Activated CD4-positive, alpha-beta memory T cell treated with anti-CD3 and anti-CD28 coated beads, Interleukin-2, amount 10 ng/mL, durations not matched to agents 7 days and 5 days (primary cell): ENCODE measurements at places on chromosomes 2 and 18.

GRCh38 chr2:74457129-74457548, 1.1 kb upstream of the WBP1 start:
- DNase-seq = no peak

- DNase-seq = no peak
Measured at GRCh38 chr2:46392561-46393346, 86.6 kb upstream of the TMEM247 start.

DNA sequence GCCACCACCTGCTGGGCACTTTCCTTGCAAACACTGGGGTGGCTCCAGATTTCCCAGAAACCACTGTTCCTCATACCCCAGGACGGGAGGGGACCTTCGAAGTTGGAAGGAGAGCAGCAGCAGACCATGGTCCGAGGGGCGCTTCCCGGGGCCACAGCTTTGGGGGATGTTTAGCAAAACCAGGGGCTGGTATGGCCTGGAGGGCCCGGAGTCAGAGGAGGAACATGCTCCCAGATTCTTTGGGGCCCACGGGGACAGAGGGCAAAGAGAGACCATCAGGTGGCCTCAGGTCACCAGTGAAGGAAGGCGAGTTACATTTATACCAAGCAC, 25.3 kb downstream of the HS6ST1 start:
- no peak for DNase-seq

DNA sequence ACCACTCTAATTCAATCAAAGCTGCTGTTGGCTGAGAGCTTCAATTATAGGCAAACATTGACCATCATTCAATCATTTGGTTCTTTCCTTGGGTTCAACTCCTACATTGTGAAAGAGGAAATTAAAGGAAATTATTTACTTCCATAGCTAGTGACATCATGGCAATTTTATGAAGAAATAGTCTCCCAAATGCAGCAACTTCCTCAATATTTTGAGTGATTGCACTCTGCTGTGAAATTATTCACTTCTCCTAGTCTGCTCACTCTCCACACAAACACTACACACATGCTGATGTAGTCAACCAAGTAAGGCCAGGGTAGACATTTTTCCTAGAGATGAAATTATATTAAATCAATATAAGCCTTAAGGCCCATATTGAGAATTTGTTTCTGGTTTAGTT, 86.7 kb upstream of the NCKAP5 start:
- no peak for DNase-seq

DNA sequence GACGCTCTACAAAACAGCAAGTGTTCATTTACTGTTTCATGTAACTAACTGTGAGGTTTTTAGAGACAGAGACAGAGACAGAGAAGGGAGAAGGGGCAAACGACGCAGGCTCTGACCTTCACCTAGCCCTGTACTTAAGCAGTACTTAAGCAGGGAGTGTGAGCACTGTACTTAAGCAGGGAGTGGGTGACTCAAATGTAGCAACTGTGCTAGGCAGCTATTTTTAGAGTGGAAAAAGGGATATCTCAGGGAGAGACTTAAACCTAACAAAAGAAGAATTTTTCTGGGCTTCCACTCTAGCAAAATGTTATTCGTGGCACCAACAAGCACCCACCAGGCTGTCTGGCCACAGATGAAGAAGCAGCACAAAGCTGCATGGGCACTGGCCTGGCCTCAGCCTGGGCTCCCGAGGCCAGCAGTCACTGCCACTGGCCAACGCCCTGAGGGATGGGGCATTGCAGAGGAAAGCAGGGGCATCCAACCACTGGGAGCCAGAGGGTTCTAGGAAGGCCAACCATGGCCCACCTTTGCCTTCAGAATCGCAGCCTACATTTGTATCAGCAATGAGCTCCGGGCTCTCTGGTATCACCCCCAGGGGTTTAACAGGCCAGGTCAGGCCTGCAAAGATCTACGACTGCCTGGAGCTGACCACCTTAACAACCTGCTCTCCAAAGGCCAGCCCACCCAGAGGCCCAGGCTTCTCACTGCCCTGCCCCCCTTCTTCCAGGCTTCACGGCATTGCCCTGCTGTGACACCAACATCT, 154.3 kb downstream of the TTC32 start:
- DNase-seq = no peak

GRCh38 chr2:341017-341542, 53.2 kb upstream of the ALKAL2 start:
- no peak for DNase-seq

DNA sequence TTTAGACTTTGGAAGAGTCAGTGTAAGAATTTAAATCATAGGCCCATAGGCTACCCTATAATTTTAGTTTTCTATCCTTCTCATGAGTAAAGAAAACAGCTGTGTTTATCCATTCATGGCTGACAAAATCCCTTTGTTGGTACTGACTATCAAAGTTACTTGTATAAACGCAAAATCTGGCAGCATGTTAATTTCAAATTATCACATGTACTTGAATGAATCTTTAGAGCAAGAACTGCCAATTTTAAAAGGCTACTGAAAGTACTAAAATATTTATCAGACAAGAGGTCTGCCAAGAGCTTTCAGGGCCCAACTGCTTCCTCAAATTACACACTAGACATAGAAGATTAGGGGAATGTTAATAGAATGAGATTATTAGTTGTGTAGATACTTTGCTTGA, 66.6 kb downstream of the MYL12B start:
- no peak for DNase-seq

DNA sequence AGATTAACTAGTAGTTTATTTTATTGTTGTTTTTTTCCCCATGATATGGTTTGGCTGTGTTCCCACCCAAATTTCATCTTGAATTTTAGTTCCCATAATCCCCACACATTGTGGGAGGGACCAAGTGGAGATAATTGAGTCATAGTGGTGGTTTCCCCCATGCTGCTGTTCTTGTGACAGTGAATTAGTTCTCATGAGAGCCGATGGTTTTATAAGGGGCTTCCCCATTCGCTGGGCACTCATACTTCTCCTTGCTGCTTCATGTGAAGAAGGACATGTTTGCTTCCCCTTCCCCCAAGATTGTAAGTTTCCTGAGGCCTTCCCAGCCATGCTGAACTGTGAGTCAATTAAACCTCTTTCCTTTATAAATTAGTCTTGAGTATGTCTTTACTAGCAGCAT, 36.5 kb downstream of the GALNT14 start:
- DNase-seq = no peak

DNA sequence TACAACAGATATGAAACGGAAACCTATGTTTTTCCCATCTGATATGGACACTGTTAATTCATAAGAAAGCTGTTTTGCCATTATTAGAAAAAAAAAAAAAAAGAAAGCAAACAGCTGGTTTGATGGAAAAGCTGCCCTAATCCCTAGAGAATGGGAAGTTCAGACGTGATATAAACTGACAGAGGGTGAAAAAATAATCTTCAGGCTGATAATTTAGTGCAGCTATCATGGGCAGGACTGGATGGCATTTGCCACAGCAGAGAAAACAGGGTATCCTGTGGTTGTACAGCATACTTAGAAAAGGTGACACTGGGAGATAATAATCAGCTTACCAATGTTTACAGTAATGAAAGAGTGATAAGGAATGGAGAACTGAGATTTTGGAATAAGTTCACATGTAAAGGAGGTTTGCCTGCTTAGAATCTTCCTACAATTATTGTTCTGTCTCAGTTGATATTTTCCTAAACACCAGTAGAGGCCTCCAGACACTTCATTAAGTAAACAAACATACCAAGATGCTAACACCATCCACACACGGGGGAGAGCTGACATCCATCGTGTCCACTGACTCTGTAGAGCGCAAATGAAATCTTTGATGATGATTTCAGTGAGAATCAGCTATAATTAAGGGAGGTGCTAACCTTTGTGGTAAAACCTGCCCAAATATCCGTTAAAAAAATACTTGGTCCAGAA, 211.6 kb upstream of the MMADHC start:
- no peak for DNase-seq

GRCh38 chr2:232835687-232836208, 34.3 kb upstream of the SNORC start:
- no peak for DNase-seq

- DNase-seq = no peak
Measured at GRCh38 chr2:165640247-165640929, 153.7 kb downstream of the GALNT3 start.

- DNase-seq = no peak
Measured at GRCh38 chr18:10410472-10411308, 43.7 kb upstream of the APCDD1 start.

DNA sequence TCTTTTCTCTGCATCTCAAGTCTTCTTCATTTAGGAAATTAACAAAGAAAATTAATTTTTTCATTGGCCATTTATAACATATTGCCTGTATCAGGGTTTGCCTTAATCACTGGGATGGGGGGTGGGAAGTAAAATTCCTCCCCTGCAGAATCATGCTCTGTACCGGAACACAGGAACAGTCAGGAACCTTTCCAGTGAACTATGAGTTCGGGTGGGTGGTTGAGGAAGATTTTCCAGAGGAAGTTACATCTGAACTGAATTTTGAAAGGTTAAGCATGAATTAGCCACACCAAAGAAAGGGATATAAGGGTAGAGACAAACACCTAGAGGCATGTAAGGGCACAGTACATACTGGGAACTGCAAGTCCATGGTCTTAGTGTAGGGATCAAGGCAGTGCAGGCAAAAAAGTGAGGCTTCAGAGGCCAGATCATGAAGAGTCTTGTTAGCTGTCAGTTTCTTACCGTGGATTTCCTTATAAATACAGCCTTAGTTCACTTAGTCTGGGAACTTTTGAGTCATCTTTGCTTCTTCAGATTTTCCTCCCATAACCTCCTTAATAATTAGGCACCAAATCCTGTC, 55.6 kb downstream of the FAM117B start:
- DNase-seq = no peak

DNA sequence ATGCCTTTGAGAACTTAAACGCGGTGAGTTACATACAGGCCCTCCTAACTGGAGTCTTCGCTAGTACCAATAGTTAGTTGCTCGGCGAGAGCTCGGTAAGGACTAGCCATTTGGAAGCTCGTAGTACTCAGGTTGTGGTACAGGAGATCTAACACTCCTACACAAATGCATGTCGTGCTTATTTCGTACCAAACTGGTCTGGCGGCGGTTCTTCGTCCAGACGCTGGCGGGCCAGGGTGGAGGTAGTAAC, 346 bp upstream of the VRK2 start:
- DNase-seq = no peak

DNA sequence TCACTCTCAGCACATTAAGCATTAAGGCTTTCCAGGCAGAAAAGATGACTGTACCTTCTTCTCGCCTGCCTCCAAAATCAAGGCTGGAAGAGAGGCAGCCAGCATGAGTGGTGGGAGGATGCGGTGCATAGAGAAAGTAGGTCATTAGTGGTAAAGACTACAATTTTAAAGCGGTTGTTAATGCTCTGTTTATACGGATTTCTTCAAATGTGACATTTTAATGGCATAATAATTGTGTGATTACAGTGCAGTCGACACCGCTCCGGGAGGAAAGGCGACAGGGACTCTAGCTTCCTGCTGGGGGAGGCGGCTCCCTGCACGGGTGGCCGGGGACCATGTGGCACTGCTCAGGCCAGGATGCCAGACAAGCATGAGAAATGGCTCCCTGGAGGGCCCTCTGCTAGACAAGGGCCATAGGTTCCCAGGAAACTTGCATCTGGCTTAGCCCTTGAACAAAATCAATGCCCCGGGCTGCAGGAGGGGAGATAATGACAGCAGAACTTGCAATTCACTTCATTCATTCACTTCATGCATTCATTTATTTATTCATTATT, 129.6 kb downstream of the GALNT14 start:
- DNase-seq = no peak

DNA sequence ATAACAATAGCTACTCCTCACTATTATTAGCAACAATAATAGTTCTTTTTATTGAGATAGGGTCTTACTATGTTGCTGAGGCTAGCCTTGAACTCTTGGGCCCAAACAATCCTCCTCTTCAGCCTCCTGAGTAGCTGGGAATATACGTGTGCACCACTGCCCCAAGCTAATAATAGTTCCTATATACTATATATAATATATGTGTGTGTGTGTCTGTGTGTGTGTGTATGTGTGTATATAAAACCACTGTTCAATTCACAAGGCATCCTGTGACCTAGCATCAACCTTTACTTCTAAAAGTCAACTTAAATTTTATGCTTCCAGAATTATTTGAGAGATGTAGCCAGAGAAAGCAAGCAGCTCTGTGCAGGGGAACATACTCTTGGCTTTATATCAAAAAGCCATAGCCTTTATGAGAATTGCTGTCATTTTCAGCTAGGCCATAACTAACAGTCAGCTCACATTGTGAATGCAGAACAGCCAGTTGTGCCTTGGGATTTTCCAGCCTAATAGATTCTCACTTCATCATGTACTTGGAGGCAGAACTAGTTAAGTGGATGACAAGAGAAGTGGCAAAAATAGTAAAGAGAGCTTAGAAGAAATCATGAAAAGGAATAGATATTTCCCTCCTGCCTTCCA, 665.5 kb downstream of the NYAP2 start:
- no peak for DNase-seq

- DNase-seq = peak; percentile 51
Measured at GRCh38 chr2:72770879-72771461, 54.9 kb downstream of the EXOC6B start.

DNA sequence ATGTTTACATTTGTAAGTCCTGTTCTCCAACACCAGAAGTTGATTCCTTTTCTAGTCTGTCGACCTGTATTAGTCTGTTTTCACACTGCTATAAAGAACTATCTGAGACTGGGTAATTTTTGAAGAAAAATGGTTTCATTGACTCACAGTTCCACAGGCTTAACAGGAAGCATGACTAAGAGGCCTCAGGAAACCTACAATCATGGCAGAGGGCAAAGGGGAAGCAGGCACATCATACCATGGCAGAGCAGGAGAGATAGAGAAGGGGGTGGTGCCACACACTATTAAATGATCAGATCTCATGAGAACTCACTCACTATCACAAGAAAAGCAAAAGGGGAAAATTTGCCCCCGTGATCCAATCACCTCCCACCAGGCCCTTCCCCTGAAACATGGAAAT, 112.8 kb upstream of the MAP3K20 start:
- no peak for DNase-seq

- DNase-seq = no peak
Measured at GRCh38 chr2:41942278-41942677, 105.5 kb upstream of the PKDCC start.

- no peak for DNase-seq
Measured at GRCh38 chr18:36298126-36298741, 721 bp downstream of the FHOD3 start.

DNA sequence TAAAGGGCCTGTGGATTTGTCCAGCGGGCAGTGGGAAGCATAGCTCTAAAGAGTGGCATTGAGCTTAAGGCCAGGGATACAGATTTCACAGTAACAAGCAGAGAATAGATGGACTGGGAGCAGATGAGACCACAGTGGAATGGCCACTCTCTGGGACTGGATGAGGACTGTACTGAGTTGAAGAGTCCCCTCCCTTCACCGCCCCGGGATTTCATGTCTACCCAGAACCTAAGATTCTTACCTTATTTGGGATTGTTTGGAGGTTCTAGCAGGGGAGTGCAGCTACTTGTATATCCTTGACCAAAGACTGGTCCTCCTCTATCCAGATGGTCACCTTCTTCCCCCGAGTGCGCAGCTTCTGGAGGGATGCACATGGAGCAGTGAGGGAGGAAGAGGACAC, 28.0 kb upstream of the EFEMP1 start:
- DNase-seq = no peak

DNA sequence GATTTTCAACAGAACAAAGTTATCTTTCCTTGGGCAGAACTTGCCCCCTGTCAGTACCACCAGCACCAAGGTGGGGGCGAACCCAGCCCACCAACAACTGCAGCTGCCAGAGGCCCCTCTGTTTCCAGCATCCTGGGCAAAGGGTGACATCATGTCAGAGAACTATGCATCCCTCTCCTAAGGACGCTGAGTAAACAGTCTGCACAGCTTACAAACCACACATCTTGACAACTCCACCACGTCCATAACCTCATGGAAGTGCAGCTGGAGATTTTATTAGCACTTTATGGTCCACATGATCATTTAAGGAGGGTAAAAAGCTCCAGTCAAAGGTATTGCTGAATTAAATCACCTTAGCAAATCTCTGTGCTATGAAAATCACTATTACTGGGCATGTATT, 40.4 kb downstream of the PIEZO2 start:
- DNase-seq = no peak
